ENCODE measurements at places on chromosomes 5 and 9.

GRCh38 chr9:70477907-70478480 is 63.5 kb upstream of the KLF9 start:
- no peak for DNase-seq

DNA sequence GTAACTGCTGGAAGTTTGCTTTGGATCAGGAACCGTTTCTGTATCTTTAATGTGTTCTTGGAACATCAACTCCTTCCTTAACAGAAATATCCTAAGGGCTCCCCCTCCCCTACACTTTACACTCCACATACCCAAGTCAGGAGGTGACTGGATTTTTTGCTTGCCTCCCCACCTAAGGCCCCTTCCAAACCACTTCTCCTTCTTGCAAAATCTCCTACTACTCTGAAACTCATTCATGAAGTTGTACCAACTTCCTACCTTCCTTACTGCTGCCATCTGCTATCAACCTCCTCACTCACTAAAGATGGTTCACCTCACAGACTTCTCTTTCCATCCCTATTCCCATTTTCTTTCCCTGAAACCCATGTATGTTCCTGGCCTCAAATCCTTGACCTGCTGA is 16.1 kb downstream of the TXN start:
- DNase-seq: no peak

- no peak for DNase-seq
These were observed 15.7 kb upstream of the FNIP1 start for GRCh38 chr5:131812371-131813160.

GRCh38 chr9:129624168-129624759 is 1.7 kb upstream of the NTMT1 start:
- peak; percentile 84 for DNase-seq

GRCh38 chr5:36772276-36773140 is 104.1 kb upstream of the NIPBL start:
- no peak for DNase-seq

DNA sequence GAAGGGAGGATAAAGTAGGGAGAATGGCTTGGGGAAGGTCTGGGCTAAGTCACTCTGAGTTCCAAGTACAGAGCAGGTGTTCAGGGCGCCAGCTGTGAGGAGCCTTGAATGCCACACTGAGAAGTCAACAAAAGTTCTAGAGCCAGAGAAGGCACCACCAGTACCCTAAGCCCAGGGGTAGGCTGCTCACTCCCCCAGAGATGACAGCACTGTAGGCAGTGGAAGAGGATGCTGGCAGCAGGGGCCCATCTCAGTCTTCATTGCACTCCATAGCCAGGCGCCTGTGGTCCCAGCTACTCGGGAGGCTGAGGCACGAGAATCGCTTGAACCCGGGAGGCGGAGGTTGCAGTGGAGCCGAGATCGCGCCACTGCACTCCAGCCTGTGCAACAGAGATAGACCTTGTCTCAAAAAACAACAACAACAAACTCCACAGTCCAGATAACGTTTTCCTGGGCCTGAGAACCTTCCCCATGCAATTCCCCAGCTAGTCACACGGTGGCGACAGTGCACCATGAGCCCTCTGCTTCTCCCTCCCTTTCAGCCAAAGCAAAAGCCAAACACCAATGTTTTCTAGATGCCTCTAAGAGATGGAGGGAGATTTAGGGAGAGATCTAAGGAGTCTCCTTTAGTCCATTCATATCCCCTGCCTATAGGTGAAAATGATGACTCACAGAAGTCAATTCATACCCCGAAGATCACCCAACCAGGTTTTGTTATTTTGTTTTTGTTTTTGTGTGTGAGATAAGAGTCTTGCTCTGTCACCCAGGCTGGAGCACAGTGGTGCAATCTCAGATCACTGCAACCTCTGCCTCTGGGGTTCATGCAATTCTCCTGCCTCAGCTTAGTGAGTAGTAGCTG is 19.8 kb upstream of the NSD1 start:
- DNase-seq: peak; percentile 88

DNA sequence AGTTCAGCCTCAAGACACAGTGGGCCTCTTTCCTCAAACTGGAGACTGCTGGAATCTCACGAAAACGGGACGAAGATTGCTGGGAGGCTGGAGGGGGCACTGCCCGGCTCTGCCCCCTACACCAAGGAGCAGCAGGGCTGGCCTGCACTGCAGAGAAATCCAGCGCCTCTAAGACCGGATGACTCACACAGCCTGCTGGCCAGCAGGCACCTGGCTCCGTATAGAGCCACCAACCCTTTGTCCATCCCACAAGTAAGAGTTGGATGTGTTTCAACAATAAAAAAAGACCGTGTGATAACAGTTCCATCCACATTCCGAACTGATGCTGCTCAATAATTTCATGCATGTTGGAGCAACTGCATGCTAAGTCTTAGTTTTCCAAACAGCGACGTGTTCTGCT is 11.5 kb downstream of the CCDC127 start:
- DNase-seq: no peak

GRCh38 chr5:31993165-31993961 is 180.8 kb downstream of the GOLPH3 start:
- DNase-seq: no peak

DNA sequence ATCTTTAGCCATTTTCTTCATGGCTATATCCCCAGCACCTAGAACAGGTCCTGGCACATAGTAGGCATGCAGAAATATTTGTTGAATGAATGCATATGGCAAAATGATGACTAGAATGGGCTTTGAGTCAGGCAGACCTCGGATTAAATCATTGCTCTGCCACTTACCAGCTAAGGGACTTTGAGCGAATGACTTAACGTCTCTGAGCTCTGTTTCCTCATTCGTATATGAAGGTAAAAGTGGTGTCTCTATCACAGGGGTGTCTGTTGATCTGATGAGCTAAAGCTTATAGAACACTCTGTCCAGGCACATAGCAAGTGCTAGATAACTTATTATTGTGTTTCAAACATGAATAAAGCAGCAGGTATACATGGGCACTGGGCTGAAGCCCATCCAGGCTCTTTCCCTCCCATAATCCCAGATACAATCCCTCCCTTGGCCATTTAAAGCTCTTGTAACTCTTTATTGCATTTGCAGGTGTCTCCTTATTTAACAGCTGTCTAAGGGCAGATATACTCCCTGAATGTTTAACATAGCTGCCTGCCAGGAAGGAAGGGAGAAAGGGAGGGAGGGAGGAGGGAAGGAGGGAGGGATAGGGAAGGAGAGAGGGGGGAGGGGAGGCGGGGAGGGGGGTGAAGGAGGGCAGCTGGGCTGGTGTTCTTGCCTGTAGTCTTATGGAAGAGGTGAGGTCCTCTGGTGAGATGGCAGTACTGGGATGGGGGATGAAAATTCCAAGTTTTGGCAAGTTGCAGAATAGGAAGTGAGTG is 23.2 kb upstream of the STXBP1 start:
- DNase-seq: no peak

GRCh38 chr5:321726-322251 is 275 bp downstream of the AHRR start:
- DNase-seq: no peak

DNA sequence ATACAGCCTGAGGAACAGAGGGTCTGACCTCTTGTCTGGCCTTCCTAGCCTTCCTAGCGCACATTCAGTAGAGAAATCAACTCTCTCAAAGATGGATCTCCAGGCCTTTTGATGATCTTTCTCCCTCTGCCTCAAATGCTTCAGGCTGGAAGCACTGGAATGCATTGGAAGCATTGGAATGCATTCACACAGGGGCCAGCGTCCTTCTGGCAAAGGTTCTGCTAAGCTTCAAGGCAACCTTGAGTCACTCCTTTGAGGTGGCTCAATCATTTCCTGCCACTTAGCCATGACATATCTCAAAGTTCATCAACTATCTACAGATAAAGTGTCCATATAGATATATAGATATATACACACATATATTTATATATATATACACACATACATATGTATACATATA is 42.9 kb downstream of the OR2K2 start:
- no peak for DNase-seq

DNA sequence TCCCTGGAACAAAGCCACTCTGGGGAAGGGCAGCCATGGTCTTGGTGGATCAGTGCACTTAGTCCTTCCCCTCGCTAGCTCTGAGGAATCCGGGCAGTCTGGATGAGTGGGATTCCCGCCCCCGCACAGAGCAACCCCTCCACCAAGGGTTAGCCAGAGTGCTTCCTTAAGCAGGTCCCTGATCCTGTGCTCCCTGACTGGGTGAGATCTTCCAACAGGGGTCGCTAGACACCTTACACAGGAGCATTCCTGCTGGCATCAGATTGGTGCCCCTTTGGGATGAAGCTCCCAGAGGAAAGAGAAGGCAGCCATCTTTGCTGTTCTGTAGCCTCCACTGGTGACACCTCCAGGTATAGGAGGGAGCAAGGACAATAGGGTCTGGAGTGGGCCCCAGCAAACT is 228.8 kb downstream of the AP3B1 start:
- DNase-seq: no peak

- no peak for DNase-seq
These were observed 283.2 kb upstream of the CLINT1 start for GRCh38 chr5:158142156-158142555.

DNA sequence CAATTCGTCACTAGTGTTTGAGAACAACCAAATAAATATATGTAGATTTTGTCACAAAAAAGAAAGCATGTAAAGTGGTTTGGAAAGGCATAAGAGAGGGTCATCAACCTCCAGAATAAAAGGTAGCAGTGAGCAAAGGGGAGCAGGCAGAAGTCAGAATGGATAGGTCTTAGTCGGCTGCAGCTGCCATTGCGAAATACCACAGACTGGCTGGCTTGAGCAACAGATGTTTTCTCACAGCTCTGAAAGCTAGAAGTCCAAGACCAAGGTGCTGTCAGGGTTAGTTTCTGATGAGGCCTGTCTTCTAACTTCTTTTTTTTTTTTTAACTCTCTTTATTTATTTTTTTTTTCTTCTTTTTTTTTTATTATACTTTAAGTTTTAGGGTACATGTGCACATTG is 208.1 kb upstream of the PIK3R1 start:
- DNase-seq: no peak

GRCh38 chr5:102080288-102080687 is 215.8 kb downstream of the SLCO4C1 start:
- DNase-seq: no peak

DNA sequence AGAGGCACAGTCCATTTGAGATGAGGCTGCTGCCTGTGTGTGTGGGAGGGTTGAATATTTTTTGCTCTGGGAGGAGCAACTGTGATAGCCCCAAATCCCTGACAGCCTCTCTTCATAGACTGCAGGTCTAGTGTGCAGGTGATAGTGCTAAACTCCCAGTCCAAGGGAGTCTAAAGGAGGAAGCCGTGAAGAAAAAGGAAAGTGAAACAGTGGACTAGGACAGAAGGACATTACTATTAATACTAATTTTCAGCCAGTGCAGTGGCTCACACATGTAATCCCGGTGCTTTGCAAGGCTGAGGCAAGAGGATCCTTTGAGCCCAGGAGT is 295.0 kb downstream of the PDE4D start:
- no peak for DNase-seq

DNA sequence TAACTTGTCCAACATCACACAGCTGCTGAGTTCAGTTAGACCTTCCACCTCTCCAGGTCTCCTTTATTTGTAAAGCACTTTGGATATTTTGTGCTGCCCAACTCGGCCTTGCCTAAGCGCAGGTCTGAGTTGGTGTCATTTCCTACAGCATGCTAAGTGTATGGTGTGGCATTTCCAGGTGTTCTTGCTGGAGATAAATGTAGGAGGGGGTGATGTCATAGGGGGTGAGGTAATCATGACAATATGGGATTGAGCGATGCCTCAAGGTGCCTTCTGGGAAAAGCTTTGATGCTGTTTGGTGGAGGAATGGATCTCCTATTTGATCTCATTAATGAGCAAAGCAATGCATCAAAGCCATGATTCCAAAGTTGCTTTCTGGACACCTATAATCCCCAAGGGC is 32.3 kb upstream of the NEURL1B start:
- DNase-seq: no peak

- DNase-seq: no peak
These were observed 160.9 kb downstream of the LPAR1 start for GRCh38 chr9:110877374-110877773.
